NCI-H2081 treated with DMSO at 0.1 percent for 48 hours (cell line): ENCODE measurements at places on chromosomes 6 and 20.

- no peak for DNase-seq
Observed at GRCh38 chr6:32114796-32115195, 5.7 kb upstream of the TNXB start.

GRCh38 chr6:133954657-133955576 is 1.9 kb downstream of the TBPL1 start:
- no peak for DNase-seq

- DNase-seq: no peak
Observed at GRCh38 chr6:130760006-130760405, 67.2 kb upstream of the SMLR1 start.

DNA sequence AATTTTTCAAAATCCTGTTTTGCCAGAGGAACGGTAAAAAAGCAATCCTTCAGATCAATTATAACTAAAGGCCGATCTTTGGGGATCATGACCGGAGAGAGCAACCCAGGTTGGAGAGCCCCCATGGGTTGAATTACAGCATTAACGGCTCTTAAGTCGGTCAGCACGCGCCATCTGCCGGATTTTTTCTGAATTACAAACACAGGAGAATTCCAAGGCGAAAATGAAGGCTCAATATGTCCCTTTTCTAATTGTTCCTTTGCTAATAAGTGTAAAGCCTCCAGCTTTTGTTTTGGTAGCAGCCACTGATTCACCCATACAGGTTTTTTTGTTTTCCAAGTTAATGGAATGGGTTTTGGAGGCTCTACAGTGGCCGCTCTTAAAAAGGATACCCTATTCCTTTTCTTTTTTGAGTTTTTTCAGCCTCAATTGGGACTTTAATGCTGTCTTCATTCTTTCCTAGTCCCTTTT is 16.9 kb upstream of the PTCRA start:
- DNase-seq: no peak

- DNase-seq: no peak
Observed at GRCh38 chr6:12032783-12033573, 20.9 kb downstream of the HIVEP1 start.

- no peak for DNase-seq
Observed at GRCh38 chr6:3397229-3398164, 59.4 kb downstream of the SLC22A23 start.

DNA sequence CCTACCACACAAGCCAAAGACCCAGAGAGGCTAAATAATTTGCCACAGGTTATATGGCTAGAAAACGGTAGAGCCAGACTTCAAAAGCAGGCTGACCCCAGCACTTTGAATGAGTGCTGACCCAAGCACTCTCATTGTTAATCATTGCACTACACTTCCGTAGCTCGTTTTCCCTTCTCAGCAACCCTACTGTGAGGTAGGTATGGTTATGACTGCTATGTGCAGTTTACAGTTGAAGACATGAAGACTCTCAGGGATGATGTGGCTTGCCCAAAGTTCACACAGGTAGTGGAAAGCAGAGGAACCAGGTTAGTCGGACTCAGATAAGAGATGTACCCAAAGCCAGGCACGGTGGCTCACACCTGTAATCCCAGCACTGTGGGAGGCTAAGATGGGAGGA is 33.5 kb upstream of the RIMS4 start:
- DNase-seq: no peak

- DNase-seq: no peak
Observed at GRCh38 chr20:46785958-46786357, 76.5 kb downstream of the SLC2A10 start.

- no peak for DNase-seq
Observed at GRCh38 chr6:3584606-3585005, 127.8 kb upstream of the SLC22A23 start.

GRCh38 chr6:106579281-106579680 is 50.0 kb downstream of the RTN4IP1 start:
- DNase-seq: no peak

DNA sequence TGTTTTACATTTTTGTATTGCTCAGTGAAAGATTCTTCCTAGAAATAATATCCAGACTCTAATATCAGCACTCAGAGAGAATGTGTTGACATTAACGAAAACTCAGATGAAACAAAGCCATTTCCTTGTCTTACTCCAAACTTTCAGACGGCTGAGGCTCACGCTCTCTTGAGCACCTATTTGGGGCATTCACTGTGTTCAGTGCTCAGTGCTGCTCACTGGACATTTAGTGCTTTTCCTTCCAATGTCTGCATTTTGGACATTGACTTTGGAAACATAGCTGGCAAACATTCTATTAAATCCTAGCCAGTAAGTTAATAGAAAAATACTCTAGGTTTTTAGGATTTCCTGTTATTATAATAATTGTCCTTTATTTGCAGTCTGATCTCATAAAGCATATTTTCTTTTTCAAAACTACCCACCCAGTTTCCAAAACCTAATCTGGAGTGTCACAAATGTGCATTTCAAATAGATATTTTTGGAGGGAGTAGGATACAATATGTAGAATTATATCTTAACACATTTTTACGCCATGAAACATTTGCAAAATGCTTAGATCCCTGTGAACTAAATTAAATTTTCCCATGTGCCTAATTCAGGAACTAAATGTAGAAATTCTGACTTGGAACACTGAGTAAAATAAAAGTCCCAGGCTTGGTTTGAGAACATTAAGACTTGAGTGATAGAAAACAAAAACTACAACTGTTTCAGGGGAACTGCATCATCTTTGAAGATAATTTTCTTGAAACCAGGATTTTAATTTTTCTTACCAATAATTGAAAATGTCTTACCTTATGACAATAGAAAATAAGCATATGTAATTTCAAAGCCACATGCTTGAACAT is 91.7 kb upstream of the B3GAT2 start:
- DNase-seq: no peak

DNA sequence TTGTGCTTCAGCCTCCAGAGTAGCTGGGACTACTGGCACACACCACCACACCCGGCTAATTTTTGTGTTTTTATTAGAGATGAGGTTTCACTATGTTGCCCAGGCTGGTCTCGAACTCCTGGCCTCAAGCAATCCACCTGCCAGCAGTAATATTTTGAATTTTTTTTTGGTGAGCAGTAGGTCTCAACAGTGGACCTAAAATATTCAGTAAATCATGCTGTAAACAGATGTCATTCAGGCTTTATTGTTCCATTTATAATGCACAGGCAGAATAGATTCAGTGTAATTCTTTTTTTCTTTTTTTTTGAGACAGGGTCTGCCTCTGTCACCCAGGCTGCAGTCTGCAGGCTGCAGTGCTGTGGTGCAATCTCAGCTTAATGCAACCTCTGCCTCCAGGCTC is 69.7 kb downstream of the NCOA3 start:
- DNase-seq: no peak

- DNase-seq: no peak
Observed at GRCh38 chr6:32637219-32637880, at the start of gene HLA-DQA1. TSS of gene HLA-DQA1 (plus strand) at chr6:32637406. CDS start at chr6:32637459, 53 bp downstream.

GRCh38 chr6:130223508-130223907 is 757 bp upstream of the SAMD3 start:
- no peak for DNase-seq

- no peak for DNase-seq
Observed at GRCh38 chr6:74182992-74183391, 487.0 kb downstream of the CD109 start.

DNA sequence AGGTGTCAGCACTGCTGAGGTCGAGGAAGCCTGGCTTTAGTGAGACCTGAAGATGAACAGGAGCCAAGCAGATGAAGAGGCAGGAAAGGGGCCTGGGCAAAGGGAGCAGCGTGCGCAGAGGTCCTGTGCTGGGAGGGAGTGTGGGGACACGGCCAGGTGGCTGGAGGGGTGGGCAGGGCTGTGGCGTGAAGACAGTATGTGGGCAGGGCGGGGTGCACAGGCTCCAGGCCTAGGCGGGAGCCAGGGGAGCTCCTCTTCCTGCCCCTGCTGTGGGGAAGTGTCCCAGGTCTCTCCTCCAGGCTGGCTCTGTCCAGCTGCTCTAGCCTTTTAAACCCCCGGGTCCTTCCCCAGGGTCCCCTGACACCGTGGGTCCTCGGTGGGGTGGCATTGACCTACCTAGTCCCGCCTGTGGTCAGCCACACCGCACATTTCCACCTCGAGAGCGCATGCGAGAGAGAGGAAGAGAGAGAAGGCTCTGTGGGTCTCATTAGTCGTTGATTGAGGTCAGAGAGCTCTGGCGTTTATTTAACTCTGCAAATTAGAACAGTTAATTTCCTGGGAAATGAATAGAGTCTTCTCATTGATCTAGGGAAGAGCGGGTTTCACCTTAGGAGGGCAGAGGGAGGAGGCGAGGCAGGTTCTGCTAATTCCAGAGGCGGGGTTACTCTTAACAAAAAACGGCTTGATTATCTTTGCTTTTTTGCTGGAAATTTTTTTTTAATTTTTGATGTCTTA is 68.8 kb downstream of the CDH4 start:
- DNase-seq: no peak

GRCh38 chr6:19042420-19042819 is 655.3 kb downstream of the RNF144B start:
- no peak for DNase-seq

DNA sequence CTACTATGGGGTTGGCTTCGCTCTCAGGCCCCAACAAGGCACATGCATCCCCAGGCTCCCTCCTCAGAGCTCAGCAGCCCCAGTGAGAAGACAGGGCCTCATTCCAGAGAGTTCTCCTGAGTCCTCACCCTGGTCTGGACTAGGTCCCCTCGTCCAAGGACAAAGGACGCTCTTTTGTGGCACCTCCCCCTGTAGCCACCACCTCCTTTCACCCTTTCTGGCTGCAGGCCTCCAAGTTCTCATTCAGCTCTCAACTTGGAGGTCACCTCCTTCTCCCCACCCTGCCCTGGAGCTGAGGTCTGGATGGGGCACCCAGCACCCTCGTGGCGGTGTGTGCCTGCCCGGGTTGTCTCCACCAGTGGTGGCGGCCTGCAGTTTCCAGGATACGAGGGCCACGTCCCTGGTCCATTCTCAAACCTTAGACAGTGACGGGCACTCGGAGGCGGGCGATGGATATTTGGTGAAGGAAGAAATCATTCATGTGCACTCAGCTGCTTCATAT is 2.5 kb downstream of the UNC93A start:
- DNase-seq: no peak

- DNase-seq: no peak
Observed at GRCh38 chr6:52019881-52020280, 67.5 kb downstream of the PKHD1 start.

- DNase-seq: no peak
Observed at GRCh38 chr20:61753316-61753942, 312.3 kb downstream of the TAF4 start.

GRCh38 chr6:107786709-107787588 is 37.2 kb downstream of the SCML4 start:
- no peak for DNase-seq

- DNase-seq: no peak
Observed at GRCh38 chr20:5504061-5504739, 187.4 kb upstream of the PROKR2 start.

DNA sequence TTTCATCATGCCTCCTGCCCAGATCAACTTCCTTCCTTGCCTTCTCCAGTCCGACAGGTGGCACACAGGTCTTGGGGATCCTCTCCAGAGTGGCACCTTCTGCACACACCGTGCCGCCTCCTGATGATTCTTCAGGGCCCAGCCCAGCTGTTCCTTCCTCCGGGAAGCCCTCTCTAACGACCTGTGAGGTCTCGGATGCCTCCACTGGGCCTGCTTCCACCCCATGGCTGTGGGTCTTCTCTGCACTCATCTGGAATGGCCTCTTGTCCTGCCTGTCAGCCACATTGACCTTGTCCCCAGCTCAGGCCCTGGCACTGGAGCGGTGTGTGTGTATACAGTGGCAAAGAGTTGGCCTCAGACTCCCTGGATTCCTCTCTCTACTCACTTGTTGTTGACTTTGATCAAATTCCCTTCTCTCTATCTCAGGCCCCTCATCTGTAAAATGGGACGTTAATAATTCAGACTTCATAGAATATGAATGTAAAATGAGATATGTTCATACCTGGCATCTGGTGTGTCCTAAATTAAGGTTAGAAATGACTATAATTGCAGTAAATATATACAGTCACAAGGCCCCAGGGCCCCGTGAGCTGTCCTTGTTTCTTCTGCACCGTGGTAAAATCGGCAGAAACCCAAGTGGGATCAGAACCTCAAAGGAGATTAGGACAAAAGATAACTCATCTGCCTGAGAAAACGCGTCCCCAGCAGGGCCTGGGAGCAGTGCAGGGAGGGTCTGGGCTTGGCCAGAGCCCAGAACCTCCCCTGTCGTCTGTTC is 1.5 kb downstream of the FAM210B start:
- DNase-seq: no peak

DNA sequence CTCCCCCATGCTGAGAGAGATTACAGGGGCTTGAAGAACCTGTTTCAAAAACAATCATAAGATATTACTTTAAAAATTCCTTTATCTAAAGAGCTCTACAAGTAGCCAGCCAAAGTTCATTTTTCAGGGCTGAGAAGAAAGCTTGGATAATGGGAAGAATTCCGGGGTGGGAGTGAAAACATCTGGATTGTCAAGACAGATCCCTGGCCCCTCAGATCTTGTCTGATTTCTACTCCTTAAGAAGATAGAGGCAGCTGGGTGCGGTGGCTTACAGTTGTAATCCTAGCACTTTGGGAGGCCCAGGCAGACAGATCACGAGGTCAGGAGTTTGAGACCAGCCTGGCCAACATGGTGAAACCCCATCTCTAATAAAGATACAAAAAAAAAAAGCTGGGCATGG is 24.8 kb downstream of the TRMT6 start:
- DNase-seq: no peak

GRCh38 chr20:44543358-44543757 is 21.5 kb upstream of the SERINC3 start:
- DNase-seq: no peak

- no peak for DNase-seq
Observed at GRCh38 chr6:90068264-90068663, 174.0 kb downstream of the GJA10 start.

- no peak for DNase-seq
Observed at GRCh38 chr6:162653808-162654207, 73.8 kb downstream of the PRKN start.

DNA sequence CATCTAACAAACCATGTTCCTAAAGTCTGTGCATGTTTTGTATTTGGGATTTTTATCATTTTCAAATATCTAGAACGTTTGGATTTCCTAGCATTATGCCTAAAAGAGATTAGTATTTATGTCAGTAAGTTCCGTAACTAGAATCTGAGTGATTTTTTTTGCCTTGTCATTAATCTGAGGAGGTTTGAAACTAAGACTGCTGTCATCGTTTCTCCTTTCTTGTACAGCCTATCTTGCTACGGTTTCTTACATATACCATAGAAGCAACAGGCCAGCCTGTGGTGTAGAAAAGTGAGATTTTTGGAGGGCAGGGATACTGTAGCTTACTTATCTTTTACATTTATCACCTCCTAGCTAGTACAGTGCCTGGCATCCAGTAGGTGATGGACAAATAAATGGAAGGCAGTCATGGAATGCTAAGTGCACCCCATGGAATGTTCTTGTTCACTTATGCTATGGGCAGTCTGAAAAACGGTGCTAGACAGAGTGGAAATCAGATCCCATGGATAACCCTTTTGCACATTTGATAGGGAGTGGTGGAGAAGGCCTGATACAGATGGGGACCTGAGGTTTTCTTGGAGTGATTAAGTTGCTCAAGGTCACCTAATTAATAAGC is 93.9 kb downstream of the ARID1B start:
- DNase-seq: no peak

GRCh38 chr6:109023356-109023925 is 71.2 kb downstream of the SESN1 start:
- no peak for DNase-seq
